ENCODE measurements at places on chromosomes 1 and 21.
A peak's percentile ranks its signal among the peaks of the same experiment; 100 is the strongest.

- no peak for DNase-seq
These were observed 28.9 kb downstream of the FAF1 start for GRCh38 chr1:50930965-50931737.

DNA sequence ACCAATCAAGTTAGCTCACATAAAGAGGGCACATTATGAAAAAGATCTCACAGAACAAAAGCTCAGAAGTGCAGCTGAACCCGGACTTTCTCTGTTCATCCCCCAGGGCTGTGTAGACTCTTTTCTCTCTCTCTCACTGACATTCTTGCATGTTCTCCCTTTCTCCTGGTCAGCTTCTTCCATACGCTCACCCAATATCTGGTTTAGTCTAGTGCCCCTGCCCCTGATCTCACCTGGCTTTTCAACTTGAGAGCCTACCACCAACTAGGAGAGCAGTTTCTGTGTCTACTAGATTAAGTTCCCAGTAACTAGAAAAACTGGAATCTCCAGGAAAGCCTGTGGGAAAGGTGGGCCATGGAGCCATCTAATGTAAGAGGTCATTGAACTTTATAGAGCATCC is 126.9 kb upstream of the GRIK3 start:
- no peak for DNase-seq

GRCh38 chr1:201309416-201309815 is 26.1 kb downstream of the PKP1 start:
- DNase-seq, result no peak

GRCh38 chr1:58156124-58156468 is 390.4 kb downstream of the OMA1 start:
- DNase-seq, result no peak

GRCh38 chr1:155858800-155859233 is 550 bp upstream of the SYT11 start:
- peak; percentile 31 for DNase-seq

DNA sequence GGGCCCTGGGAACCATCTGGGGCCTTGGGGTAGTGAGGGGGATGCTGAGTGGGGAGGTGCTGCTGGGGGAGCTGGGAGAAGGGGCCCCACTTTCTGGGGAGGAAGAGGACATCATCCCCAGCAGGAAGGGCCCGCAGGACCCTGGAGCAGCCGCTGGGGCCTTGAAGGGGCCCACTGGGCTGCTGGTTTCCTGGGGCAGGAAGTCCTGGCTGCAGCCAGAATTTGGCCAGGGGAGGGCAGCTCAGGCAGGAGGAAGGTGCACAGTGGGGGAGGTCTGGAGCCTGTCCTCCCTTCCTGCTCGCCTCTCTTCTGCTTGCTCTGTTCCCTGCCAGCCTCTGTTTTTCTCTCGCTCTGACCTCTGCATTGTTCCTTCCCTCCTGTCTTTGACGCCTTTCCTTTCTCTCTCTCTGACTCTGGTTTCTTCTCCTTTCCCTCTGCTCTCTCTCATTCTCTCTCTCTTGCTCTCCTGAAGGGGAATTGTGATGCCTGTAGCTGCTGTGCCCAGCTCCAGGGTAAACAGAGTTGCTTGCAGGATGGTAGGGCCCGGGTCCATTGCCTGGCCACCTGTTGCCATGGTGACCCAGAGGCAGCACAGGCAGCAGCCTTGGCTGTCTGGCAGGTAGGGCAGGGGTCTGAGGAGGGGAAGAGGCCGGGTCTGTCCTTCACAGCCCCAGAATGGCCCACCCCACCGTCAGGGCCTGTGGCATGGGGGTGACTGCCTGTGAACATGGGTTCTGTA is 23.9 kb downstream of the ACOT11 start:
- DNase-seq, result no peak

GRCh38 chr1:232891071-232891470 is 59.3 kb upstream of the NTPCR start:
- no peak for DNase-seq

- no peak for DNase-seq
These were observed 10.8 kb upstream of the PTPRC start for GRCh38 chr1:198628067-198628455.

DNA sequence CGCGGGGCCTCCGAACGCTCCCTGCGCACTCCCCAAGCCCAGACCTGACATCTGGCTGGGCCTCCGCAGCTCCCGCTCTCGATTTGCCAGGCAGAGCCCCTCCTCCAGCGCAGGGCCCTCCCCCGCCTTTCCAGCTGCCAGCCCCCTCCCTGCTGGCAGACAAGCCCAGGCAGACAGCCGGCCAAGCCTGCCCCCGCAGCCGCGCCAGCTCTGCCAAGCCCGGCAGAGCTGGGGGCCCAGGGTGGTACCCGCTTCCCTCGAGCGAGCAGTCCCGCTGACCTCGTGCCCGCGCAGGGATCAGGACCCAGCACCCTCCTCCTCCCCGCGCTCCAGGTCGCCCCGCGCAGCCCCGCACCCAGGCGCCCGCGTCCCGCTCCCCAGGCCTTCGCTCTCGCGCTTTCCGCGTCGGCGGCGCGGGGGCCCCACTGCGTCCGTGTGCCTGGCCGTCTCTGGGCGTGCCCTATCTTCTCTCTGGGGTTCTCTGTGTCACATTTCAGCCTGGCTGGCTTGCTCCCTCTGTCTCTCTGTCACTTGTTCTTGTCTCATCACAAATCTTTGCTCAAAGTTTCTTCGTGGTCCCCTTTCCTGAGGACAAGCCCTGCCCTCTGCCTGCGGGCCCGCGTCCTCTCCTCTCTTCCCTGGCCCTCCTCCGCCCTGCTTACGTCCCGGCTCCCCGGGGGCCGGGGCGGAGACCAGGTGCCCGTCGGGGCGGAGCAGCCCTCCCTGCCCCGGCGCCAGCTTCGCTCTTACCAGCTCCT is 580 bp downstream of the INKA2 start:
- DNase-seq, result peak; percentile 56

DNA sequence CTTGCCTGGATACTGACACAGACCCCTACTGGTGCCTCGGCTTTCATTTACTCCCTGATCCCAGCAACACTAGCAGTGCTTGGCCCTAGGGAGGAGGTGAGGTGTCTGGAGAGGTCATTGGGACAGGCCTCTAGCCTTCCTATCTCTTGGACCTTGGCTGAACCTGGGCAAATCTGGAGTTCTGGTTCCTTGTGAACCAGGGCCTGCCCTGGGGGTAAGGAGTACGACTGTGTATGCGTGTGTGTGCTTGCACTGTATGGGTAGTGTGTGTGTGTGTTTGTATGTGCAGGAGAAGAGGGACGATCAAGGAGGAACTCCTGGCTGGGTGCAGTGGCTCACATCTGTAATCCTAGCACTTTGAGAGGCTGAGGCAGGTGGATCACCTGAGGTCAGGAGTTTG is 252.7 kb upstream of the CSF3R start:
- no peak for DNase-seq

DNA sequence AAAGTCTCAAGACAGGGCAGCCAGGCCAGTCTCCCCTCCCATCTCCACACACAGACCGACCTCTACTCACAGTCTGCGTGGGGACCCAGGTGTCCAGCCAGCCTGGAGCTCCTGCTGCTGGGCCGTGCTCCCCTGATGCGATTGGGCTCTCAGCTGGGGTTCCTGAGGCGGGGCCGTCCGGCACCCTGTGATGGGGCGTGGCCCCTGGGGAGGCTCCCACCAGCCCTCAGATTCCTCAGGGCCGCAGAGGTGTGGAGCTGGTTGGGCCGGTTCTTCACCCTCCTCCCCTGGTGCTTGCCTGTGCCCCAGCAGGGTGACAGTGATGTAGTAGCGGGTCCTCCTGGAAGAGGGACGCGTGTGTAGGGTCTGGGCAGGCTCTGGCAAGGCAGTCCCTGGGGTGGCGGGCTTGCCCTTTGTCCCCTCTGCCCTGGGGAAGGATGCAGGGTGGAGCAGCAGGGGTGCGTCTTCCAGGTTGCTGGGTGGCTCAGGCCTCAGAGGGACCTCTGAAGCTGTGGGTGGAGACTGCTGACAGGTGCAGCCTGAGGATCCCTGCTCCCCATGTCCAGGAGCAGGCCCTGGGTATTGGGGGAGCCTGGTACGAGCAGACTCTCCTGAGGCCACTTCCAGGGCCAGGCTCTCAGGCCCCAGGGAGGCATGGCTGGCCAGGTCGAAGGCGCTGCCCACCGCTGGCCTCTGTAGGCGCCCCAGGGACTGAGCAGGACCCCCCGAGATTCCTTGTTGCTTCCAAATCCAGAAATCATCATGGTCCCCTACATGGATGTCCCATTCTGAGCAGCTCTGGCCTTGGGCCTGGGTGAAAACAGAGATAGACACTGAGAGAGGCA is at the start of gene CRYBG2:
TSS of gene CRYBG2 (minus strand) at position 155 of the 845 bp plus-strand sequence. CDS start 7,473 bp downstream, outside the sequence.
- no peak for DNase-seq

DNA sequence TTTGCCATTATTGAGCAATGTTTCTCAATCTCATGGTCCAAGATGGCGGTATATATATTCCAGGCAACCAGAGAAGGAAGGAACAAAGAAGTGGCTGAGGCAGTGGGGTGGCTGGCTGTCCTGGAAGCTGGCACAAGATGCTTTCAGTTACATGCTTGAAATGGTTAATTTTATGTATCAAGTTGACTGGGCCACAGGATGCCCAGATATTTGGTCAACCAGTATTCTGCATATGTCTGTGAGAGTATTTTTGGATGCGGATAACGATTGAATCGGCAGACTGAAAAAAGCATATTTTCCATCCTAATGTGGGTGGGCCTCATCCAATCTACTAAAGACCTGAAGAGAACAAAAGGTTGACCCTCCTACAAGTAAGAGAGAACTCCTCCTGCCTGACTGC is 55.2 kb downstream of the MAP3K7CL start:
- no peak for DNase-seq

DNA sequence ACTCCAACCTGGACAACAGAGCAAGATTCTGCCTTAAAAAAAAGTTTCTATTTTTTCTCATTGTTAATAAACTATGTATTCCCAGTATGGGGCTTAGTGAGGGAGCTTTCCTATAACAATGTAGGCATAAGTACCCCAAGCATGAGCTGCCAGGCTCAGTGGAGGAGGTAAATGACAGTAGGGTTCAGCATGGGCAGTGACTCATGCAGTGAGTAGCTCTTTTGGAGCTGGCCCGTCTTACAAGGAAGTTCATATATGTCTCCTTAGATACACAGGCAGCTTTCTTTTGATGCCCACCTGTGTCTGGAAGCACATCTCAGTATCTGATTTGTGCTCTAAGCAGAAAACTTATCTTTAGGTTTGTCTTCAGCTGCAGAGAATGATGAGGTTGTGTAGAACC is 57.9 kb downstream of the ZNF678 start:
- no peak for DNase-seq

- no peak for DNase-seq
These were observed 4.8 kb upstream of the COA6 start for GRCh38 chr1:234368320-234369032.

DNA sequence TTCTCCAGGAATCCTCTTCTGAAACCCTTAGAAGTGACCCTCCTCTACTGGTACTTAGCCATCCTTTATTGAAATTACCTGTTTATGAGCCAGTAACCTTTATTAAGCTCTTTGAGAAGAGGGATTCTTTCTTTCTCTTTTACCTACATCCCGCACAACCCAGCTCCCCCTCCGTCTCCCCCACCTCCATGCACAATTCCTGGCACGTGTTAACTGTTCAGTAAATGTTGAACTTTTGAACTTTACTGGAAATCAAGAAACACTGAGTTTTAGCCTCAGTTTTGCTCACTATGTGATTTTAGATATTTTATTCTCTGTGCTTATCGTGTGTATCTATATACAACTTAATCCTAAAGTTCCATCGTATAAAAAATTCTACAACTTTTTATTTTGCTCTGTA is 1.8 kb downstream of the TMED5 start:
- DNase-seq, result no peak

DNA sequence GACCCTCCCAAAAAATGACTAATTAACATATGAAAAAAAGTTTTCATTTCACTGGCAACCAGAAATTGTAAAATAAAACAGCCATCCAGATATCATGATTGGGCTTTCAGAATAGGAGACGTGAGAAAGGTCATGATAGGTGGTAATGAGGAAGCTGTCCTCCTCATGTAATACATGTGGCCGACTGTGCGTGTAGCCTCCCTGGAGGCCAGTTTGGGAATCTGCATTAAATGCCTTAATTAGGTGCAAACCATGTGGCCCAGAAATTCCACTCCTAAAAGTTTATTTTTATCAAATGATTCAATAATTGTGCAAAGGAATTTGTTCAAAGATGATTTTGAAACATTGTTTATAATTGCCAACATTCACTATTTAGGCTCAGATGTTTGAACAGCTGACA is 127.6 kb upstream of the C1orf105 start:
- DNase-seq, result no peak

GRCh38 chr1:14421977-14422609 is 176.4 kb upstream of the KAZN start:
- no peak for DNase-seq

- no peak for DNase-seq
These were observed 1510.9 kb downstream of the KCNT2 start for GRCh38 chr1:195097316-195097715.

GRCh38 chr1:29569971-29570634 is 333.8 kb downstream of the PTPRU start:
- DNase-seq, result no peak

DNA sequence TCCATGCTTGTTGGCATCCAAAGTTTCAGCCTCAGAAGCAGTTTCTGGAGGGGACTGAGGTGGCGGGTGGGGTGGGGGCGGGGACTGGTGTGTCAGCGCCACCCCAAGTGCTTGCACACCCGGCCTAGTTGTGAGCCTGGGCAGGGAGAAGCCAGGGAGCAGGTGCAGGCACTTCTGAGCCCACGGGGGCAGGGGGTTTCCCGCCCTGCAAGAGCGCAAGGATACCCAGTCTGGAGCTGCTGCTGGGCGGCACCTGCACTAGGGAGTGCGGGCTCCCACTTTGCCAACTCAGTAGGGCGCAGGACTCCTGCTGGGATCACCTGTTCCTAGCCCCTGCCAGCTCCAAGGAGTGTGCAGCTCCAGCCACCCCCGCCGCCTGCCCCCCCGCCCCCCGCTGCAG is 33.5 kb downstream of the MAGI3 start:
- DNase-seq, result no peak

DNA sequence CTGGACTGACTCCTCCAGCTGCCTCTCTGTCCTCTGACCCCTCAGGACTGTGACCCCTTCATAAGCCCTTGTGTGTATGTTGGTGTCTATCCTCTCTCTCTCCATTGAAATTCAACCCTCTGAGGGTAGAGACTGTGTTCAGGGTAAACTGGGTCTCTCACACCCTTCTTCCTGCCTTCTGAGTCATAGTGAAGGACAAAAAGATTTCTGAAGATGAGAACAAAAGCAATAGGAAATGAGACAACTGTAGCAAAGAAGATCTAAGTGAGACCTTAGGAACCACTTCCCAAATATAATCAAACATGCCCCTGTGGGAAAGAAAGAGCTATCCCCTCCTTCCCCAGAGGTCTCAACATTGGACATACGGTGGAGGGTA is 16.9 kb downstream of the NUAK2 start:
- DNase-seq, result no peak
